ENCODE measurements at places on chromosomes 4 and X.

DNA sequence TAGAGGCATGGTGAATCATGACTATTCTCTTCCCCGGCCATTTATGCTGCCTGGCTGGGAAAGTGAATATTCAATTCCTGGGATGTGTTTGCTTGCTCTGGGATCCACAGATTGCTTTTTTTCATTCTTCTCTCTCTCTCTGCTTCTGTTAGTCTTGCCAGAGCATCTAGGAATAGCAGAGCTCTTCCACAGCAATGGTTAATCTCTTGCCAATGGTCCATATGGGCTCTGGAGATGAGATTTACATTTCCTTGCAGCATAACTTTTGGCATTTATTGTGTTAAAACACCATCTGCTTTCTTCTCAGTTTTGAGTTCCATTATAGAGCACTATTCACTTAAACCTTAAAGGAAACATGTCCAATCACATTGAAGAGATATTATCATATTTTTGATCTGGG, 59.2 kb upstream of the GUCY1A1 start:
- no peak for DNase-seq

- DNase-seq = no peak
Observed at GRCh38 chrX:133639726-133640125, 224.4 kb upstream of the GPC4 start.

DNA sequence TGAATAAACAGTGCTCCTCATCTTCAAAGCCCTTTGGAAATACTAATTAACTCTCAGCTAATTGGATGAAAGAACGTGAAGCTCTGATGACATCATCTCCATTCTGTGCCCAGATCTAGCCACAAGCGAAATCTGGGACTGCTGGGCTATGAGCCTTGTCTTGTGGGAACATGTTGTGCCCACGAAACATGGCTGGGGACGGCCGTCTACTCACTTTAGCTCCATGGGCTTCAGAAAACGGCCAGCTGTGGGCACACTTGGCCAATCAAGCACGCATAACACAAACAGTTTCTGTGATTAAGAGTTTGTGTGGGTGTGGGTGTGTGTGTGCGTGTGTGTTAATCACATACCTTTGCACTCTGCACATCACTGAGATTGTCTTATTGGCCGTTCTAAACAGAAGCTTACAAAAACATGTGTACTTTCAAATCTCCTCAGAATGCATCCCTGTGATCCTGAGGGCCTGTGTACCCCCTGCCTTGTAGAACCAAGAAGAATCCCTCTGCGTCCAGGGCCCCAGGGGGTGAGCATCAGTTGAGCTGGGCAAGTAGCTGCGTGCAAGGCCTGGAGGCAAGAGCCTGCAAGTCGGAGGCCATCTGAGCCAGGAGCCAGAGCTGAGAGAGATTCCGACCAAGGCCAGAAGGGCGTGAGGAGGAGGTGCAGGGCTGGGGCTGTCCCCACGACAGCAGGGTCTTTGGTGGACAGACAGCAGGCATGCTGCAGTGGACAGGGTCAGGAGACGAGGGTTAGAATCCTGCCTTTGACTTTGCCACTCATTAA, 18.7 kb upstream of the ZNF185 start:
- no peak for DNase-seq

- no peak for DNase-seq
Observed at GRCh38 chr4:169727616-169728015, 30.1 kb downstream of the HPF1 start.

- no peak for DNase-seq
Observed at GRCh38 chr4:82890528-82890900, 439 bp downstream of the SEC31A start.

DNA sequence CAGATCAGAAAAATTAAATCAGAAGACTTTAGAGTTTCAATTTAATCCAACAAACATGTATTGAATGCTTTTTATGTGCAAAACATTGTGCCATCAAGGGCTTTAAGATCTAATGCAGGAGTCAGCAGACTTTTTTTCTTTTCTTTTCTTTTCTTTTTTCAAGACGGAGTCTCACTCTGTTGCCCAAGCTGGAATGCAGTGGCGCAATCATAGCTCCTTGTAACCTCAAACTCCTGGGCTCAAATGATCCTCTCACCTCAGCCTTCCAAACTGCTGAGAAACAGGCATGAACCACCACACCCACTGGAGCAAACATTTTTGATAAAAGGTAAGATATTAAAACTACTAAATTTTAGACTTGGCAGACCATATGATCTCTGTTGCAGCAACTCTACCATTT, 24.6 kb upstream of the LRBA start:
- DNase-seq = no peak

- DNase-seq = no peak
Observed at GRCh38 chr4:4694296-4694772, 152.5 kb upstream of the STX18 start.

DNA sequence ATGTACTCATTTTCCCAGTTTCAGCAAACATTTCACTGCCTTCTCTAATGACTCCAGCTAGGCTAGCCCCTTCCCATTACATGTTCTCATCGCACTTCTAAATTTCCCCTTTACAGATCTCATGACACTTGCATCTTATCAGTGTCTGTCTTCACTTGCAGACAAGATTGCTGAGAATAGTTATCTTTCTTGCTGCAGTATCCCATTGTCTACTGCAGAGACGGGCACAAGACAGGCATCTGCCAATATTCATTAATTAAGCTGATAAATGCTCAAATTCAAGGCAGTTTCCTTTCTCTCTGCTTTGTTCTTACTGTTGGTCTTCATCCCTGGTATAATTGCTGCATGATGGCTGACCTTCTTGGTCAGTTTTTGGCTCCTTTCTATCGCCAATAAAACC, 175.9 kb downstream of the ANTXR2 start:
- DNase-seq = no peak

GRCh38 chr4:98775672-98776071, 117.3 kb upstream of the TSPAN5 start:
- no peak for DNase-seq

DNA sequence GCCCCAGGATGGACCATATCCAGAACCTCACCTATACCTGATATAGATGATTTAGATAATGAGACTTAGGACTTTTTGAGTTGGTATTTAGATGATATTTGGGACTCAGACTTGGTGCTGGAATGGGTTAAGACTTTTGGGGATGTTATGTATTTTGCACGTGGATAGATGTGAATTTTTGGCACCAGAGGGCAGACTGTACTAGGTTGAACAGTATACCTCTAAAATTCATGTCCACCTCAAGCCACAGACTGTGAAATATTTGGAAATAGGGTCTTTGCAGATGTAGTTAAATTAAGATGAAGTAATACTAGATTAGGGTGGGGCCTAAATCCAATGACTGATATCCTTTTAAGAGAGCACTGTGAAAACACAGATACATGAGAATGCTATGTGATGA, 15.6 kb downstream of the RBM41 start:
- DNase-seq = no peak

GRCh38 chr4:107034091-107034995, 1.8 kb downstream of the DKK2 start:
- no peak for DNase-seq

- no peak for DNase-seq
Observed at GRCh38 chr4:84814094-84814750, 152.3 kb downstream of the WDFY3 start.
